ENCODE measurements at places on chromosomes 2 and 18.

DNA sequence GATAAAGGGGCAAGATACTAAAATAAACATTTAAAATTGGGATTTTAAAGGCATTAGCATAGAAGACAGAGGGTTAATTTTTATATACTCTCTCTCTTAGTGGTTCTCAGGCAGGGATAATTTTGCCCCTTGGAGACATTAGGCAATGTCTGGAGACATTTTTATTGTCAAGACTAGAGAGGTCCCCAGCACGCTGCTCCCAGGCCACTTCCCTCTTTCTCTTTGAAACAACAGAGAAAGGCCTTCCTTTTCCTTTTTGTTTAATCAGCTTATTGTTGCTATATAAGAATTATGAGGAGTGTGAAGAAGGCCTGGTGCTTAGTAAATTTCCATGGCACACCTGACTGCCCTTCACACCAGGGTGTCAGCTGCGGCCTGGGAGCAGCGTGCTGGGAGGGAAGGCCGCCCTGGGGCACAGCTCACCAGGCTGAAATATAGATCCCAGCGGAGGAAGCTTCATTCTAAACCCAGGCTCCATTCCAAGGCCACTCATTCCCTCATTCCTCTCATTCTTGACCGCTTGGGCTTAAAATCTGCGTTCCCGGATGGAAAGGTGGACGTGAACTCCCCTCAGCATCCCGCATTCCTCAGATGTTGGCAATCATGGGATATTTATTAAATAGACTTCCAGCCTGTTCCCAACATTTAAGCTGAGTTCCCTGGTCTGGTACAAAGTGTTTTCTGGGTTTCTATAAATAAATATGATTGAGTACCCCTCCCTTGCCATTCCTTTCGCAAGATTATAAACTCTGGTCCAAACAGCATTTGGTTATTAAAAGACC, 22.5 kb downstream of the SLC14A2 start:
- DNase-seq, result no peak

DNA sequence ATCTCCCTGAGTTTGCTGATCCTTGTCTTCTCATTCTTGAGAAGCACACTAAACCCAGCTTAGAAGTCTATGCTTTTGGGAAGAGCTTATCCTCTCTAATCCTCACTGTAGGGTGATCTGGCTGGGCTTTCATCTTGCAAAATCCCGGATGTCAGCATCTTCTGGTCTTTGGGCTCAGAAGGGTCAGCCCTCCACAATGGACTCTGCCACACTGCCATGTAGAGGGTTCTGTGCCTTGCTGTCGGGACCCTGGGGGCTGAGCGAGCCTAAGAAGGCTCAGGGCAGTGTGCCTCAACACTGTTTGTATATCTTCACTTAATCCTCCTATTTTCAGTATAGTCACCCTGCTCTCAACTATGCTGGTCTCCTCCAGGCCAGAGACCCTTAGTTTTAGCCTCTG, 102.3 kb downstream of the TGIF1 start:
- DNase-seq, result no peak

DNA sequence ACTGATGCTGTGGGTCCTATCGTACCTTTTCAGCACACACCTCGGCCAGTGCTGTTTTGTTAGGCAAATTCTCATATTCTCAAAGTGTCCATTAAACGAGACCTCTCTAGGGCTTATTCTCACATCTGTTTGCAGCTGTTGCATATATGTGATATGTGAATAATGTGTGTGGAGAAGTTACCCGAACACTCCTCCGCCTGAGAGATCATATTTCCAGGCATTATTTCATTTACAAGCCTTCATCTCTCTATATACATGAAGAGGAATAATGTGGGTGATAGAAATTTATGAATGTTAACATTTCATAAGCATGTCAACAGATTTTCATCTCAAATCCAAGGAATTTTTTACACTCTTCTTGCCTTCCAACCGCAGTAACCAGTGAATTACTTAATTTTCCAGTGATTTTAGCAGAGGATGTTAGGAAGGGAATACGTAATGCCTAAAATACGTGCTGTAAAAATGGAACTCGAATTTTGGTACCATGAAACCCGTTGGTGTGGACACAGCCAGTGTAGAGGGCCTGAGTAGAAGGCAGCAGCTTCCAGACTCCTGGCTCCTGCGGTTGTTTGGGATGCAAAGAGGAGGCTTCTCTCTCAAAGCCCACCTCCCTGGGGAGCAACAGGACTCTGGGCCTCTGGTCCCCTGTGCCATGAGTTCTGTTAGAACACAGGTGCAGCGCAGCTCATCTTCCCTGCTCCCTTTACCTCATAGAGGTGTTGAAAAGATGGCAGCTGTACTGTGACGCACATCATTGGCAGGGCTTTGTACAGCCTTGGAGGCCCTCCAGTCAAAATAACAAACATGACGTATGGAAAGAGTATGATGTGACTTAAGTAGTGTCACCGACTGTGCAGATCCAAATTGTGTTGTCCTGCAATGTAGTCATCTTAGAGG, 280.1 kb downstream of the NEDD4L start:
- no peak for DNase-seq

DNA sequence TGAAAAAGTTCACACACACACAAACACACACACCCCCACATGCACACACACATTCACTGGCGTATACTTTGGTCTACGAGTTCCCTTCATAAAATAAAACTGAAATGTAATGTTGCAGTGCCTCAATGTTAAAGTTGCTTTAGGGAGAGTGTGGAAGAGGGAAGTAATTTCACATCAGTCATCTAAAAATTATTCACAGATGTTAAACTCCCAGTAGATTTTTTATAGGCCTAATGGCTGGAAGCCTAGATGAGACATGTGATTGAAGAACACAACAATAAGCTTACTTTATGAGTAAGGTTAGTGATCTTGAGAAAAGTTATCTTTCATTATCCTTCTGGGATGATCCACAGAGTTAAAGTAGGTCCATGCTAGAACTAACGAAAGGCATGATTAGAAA, 506.7 kb upstream of the CNTNAP5 start:
- no peak for DNase-seq

Measured in frontal cortex (tissue), 4 donors.